ENCODE measurements at places on chromosomes 12 and 14.

GRCh38 chr12:101325590-101325989 is 45.7 kb downstream of the UTP20 start:
- no peak for DNase-seq

- no peak for DNase-seq
These were observed 30.8 kb downstream of the NTN4 start for GRCh38 chr12:95759718-95760117.

DNA sequence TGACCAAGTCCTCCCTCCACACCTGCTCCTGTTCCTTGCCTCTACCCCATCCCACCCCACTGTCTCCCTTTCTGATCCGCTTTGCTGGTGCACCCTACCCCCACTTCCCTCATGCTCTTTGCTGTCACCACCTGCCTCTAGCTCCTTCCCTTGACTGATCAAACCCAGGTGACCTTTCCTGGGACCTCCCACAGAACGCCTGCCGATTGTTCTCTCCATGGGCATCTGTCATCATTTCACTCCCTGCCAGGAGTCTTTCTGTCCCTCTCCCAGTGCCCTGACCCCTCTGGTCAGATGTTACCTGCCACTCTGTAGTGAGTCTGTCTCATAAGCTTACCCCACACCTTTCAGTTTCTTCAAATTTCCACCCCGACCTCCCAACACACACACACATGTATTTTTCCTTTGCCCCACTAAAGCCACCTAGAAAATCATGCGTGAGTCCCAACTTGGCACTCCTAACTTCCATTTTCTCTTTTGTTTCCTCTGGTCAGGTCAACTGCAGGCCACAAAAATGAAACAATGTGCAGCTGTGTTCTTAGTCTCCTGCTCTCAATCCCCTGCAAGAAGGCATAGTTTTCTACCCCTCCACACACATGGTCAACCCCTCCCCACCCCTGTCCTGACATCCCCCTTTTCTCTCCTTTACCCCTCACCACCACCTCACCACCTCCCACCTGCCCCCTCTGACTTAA is 229.8 kb downstream of the DPF3 start:
- no peak for DNase-seq

DNA sequence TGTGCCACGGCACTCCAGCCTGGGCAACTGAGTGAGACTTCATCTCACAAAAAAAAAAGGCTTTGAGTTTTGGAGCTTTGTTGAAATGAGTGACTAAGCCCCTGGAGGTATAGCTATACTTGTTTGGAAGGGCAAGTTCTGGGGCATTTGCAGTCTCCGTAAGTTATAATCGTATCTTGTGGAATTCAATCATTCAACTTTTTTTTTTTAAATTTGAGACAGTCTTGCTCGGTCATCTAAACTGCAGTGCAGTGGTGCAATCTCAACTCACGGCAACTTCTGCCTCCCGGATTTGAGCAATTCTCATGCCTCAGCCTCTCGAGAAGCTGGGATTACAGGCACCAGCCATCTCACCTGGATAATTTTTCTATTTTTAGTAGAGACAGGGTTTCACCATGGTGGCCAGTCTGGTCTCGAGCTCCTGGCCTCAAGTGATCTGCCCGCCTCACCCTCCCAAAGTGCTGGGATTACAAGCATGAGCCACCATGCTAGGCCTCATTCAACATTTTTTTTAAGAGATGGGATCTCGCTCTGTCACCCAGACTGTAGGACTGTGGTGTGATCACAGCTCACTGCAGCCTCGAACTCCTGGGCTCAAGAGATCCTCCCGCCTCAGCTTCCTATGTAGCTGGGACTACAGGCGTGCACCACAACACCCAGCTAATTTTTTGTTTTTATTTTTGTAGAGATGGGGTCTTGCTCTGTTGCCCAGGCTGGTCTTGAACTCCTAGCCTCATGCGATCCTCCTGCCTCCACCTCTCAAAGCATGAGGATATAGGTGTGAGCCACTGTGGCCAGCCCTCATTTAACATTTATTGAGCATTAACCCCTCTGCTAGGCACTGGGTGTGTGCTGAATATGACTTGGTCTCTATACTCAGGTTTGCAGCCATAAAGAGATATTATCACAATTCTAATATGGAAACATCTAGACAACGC is 133.7 kb upstream of the MAP1LC3B2 start:
- no peak for DNase-seq

- DNase-seq, result no peak
These were observed 123.3 kb downstream of the KCNC2 start for GRCh38 chr12:75086091-75087038.

DNA sequence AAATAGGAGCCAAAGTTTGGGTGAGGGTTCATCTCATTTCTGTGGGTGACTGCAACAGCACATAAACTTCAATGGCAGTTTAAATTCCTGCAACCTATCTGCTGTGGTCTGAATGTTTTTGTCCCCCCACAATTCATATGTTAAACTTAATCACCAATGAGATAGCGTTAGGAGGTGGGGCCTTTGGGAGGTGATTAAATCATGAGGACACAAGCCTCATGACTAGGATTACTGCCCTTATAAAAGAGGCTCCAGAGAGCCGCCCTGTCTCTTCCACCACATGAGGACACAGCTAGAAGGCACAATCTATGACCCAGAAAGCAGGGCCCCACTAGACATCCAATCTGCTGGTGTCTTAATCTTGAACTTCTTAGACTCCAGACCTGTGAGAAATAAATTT is 3.8 kb upstream of the CCDC91 start:
- DNase-seq, result no peak

DNA sequence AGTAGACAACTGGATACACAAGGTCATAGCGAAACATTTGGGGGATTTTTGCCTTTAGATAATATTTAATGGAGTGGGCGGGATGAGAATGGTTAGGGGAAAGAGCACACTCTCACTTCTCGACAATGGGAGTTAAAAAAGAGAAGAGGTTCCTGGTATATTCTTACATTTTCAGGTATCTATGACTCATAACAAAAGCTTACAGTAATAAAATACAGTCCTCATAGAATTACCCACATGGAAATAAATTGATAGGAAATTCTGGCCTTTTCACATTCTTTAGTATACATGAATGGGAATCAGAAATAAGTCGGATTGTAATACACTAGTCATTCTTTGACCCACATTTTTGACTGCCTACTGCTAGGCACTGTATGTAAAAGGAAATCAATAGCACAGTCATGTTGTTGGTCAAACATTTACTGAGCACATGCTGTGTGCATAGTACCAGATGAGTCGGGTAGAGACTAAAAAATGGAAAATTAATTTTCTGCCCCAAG is 8.2 kb upstream of the CRADD start:
- DNase-seq, result no peak

Data from anterior cingulate cortex (tissue), 58 donors.